ENCODE measurements at places on chromosomes 16 and 17.
A peak's percentile ranks its signal among the peaks of the same experiment; 100 is the strongest.

GRCh38 chr16:79869304-79870015, 268.9 kb upstream of the MAF start:
- no peak for DNase-seq

- peak; percentile 54 for DNase-seq
Observed at GRCh38 chr17:68290955-68291835, at the start of the genes ARSG and SLC16A6. Gene ARSG, plus strand, starts transcription at chr17:68291495. Its CDS starts 15,999 bp downstream, at chr17:68307494. Gene SLC16A6, minus strand, starts transcription at chr17:68291127. Its CDS starts 12,807 bp downstream, at chr17:68278320.

DNA sequence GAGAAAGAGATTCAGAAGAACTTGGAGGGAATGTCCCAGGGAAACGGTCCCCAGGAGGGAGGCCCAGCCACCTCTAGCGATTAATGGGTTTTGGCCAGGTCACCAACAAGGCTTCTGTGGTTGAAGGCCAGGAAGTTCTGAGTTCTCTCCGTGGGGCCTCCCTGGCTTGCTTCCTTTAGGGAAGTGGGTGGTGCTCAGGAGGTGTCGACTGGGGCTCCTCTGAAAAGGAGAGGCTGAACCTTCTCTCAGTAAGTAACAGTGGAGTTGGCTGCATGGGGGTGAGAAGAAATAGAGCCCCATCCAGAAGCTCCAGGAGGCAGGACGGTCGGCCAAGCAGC, 77.1 kb upstream of the GSE1 start:
- DNase-seq: peak; percentile 49

DNA sequence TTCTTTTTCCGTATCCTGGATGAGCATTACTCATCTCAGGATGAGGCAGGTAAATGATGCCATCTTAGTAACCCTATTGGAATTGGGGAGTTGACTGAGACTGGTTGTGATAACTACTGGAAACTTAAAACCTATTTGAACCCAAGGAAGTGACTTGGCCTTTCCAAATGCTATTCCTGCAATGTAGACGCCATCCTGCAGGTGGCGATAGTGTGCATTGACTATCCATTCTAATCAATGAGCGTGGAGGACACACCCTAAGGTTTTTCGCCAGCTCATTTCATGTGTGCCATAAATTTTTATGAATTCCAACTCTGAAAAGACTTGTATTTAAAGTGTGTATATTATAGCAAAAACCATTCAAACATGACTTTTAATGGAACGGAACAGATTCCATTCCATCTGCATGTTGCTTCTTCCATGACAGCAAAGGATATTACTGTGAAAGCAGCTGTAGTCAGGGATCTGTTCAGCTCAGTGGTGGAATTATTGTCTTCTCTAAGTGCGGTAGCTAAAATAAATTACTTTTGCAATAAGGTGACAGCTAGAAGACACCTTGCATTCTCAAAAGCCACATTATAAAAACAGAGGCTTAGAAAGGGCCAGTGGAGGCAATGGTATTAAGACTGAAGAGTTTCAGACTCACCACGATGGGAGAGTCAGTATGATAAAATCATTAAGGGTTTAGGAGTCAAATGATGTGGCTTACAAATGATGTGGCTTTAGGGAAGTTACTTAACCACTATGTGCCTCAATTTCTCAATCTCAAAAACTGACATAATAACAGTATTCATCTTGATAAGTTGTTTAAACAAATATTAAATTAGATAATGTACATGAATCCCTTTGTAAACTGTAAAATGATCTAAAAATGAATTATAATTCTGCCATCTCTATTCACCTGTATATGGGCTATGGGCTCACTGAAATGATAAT, 55.5 kb downstream of the SYT17 start:
- DNase-seq: no peak

- DNase-seq: no peak
Observed at GRCh38 chr16:35750157-35750689, 2290.8 kb downstream of the TP53TG3F start.

GRCh38 chr17:81466564-81467472, 45.8 kb downstream of the ACTG1 start:
- no peak for DNase-seq

DNA sequence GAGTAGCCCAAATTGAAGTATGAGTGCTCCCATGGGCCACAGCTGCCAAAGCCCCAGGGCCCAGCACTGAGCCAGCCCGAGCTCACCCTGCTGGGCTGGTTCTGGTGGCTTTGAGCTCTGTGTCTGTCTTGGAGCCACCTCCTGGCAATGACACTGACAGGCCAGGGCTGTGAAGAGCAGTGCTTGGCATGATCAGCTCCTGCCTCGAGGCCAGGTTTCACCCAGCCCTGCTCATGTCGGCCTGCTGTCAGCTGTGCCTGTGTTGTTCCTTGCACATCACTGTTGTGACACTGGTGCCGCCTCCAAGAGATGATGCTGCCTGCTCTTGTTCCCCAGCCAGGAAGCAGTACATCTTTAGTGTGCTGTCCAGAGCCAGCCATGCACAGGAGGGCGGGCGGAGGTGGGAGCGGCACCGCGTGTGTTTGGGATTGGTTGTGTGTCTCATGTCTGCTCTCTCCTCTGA, 26.0 kb downstream of the PLD6 start:
- DNase-seq: no peak

DNA sequence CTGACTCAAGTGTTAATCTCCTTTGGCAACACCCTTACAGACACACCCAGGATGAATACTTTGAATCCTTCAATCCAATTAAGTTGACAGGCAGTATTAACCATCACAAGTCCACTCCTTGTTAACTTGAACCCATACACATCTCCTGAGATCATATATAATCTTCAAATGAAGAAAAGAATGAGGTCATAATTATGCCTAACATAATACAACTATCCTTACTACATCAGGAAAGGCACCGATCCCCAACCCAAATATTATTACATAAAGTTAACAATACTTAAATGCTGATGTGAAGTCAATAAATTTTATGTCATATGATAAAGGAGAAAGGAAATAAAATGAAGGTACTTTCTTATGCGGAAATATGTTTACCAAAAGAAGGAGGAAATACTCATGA, 649.9 kb downstream of the KCNJ2 start:
- DNase-seq: no peak
